ENCODE measurements at places on chromosomes 5 and 9.

GRCh38 chr5:81397176-81397575, 3.2 kb upstream of the ACOT12 start:
- no peak for DNase-seq

DNA sequence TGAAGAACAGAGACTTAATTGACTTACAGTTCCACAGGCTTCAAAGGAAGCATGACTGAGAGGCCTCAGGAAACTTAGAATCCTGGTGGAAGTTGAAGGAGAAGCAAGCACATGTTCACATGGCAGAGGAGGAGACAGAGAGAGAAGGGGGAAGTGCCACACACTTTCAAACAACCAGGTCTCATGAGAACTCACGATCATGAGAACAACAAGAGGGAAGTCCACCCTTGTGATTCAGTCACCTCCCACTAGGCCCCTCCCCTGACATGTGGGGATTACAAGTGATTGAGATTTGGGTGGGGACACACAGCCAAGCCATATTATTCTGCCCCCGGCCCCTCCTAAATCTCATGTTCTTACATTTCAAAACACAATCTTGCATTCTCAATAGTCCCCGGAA, 19.5 kb downstream of the NR3C1 start:
- DNase-seq, result no peak

GRCh38 chr5:166370928-166371690, 1920.3 kb upstream of the WWC1 start:
- DNase-seq, result no peak

DNA sequence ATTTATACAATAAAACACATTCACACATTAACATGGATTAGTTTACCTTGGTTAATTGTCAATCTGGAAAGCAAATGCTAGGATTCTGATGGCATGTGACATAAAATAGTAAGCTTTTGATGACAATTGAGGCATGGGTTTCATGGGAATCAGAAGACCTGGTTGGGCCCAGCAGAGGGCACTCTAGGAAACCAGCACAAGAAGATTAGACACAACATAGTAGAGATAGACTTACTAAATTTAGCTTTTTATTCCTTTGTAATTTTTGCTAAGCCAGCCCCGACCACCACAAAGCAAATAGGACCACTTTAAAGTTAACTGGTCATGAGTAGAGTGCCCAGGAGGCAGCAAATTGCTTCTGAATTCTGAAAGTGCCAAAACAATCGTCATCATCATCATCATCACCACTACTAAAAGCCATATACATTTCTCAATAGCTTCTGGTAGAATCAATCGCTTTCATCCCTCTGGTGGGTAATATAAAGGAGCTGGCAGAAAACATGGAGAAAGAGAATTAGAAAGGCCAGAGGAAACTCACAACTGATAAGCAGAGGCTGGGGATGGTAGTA, 163.2 kb downstream of the ARRDC3 start:
- peak; percentile 28 for DNase-seq

GRCh38 chr9:83623679-83624076, 735 bp downstream of the IDNK start:
- DNase-seq, result no peak

- no peak for DNase-seq
Observed at GRCh38 chr9:109419531-109419930, 78.6 kb downstream of the PTPN3 start.

DNA sequence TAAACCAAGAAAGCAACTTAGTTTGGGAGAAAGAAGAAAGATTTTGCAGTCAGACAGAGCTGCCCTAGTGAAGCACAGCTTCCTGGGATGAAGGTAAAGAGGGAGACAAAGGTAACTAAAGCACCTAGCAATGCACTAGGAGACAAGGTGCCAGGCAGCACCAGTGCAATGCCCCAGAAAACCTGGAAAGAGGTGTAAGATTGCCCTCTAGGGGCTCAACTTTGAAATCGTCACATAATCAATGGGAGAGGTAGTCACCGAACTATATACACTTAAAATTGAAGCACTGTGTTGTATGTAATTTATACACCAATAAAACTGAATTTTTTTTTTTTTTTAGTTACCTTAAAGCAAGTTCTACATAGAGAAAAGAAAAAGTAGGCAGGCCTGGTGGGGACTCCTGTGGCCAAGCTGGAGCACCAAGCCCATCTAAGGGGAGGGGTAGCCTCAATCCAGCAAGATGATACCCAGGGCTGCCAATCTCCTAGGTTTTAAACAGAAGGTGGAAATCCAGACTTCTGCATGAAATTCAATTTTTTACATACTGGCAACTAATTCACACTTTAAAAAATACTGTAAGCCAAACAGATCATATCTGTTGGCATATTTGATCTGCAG, 48.2 kb downstream of the CDK5RAP2 start:
- DNase-seq, result peak; percentile 44

- DNase-seq, result no peak
Observed at GRCh38 chr5:102536323-102536928, 37.6 kb upstream of the SLCO6A1 start.

DNA sequence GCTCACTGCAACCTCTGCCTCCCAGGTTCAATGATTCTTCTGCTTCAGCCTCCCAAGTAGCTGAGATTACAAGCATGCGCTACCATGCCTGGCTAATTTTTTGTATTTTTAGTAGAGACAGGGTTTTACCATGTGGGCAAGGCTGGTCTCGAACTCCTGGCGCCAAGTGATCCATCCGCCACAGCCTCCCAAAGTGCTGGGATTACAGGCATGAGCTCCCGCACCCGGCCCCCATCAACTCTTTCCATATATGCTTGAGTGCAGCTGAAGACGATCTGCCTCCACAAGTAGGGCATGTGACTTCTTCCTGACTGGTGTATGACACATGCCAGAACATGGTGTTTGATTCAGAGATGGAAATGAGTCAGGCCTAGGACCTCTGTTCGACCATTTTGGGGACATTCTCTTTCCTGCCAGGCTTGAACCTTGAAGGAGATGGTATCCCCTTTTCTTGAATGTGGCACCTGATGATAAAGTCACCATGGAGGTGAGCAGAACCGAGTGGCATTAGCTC, 7.5 kb upstream of the CNOT6 start:
- DNase-seq, result no peak

DNA sequence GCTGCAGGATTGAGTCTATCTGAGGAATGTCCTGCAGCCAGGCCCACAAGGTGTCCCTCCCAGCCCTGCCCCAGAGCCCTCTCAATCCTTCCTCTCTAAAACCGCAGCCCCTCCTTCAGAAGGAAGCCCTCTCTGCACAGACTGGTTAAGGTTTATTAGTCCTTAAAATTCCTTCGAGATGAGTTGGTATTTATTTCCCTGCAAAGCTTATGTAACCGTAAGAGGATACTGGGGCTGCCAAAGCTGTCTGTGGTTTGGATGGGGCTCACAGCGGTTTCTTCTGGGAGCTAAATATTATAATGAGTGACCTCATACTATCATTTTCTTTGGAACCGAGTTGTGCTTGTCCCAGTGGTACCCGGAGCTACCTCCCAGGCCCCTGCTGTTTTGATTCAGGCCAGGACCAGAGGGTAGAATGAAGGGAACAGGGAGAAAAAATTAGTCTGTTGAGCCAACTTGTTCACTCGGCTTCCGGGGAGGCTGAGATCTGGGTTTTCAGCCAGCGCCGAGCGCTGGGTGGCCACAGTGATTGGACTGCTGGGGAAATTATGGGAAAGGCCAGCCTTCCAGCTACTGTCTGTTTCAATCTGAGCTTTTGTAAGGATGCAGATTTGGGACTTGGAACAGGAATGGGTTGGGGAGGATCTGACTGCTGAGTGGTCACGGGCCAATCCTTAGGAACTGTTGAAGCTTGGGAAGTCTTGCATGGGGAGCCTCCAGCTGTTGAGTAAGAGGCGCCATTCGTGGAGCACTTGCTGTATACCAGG, 107.5 kb downstream of the NDFIP1 start:
- no peak for DNase-seq

- DNase-seq, result peak; percentile 70
Observed at GRCh38 chr5:6820851-6821479, 107.7 kb downstream of the TENT4A start.

GRCh38 chr9:77177894-77178794, 810 bp downstream of the VPS13A start:
- peak; percentile 33 for DNase-seq

DNA sequence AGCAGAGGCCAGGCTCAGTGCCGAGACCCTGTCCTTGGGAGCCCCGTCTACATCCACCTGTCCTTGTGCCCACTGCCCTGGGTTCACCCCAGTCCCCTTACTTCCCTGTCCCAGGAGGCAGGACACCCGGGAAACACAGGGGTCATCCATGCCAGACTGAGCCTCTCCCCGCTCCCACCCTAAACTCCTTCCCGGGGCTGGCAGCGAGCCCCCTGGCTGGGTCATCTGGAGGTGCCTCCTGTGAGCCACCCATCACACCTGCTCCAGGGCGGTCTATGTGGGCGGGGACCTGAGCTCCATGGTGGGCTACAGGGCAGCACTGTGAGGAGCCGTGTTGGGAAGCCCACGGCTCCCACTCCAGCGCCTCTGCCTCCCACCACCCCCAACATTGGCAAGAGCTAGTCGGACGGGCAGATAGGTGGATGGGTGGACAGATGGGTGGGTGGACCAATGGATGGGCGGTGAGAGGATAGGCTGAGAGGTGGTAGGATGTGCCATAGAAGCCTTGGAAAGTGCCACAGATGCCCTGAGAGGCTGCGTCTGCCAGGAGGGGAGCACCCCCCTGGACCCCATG, 42.5 kb upstream of the RXRA start:
- DNase-seq, result no peak

DNA sequence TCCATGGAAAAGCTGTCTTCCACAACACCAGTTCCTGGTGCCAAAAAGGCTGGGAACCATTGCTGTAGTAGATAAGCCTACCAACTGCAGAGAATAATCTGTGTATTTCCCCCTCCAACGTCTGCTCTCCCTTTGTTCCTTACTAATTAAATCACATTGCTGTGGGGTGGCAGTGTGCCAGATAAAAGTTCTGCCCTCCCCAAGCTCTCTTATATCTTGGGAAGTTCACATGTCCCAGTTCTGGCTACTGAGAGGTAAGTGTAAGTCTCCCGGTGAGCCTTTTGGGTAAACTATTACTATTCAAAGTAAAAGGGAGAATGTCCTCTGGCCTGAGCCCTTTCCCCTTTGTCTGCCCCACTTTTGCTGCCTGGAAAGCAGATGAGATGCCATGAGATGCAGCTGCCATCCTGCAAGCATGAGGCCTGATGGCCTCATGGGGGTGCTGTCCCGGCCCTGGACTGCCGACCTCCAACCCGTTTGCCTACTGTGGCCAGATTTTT, 14.7 kb downstream of the ENC1 start:
- DNase-seq, result peak; percentile 28

DNA sequence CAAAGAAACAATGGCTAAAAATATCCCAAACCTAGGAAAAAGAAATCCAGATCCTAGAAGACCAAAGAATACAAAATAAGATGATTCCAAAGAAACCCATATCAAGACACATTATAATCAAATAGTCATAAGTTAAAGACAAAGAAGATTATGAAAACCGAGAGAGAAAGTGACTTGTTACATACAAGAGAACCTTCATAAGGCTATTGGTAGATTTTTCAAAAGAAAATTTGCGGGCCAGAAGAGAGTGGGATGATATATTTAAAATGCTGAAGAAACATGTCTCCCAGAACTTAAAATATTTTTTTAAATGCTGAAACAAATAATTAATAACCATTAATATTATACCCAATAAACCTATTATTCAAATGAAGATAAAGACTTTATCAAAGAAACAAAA, 687.3 kb downstream of the TLE4 start:
- DNase-seq, result no peak

DNA sequence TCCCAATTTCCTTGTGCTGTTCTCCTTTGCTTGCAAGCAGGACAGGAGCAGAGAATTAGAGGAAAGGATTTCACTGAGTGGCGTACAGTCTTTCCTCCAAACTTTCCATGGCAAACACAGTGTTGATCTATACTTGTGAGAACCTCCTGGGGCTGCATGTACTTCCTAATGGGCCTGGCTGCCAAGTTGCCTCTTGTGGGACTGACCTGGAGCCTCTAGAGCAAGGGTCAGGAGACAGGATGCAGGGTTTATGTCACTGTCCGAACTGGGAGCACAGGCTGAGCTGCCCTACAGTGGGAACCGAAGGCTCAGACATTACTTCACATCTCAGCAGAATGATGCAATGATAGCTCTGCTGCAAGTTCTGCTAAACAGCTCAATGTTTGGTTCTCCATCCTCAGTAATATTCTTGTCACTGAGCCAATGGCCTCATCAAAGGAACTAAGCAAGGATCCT, 102.3 kb downstream of the ENC1 start:
- DNase-seq, result no peak

GRCh38 chr5:159249158-159249557, 13.9 kb upstream of the UBLCP1 start:
- DNase-seq, result no peak

- DNase-seq, result no peak
Observed at GRCh38 chr9:113499153-113499875, 35.8 kb downstream of the RGS3 start.

DNA sequence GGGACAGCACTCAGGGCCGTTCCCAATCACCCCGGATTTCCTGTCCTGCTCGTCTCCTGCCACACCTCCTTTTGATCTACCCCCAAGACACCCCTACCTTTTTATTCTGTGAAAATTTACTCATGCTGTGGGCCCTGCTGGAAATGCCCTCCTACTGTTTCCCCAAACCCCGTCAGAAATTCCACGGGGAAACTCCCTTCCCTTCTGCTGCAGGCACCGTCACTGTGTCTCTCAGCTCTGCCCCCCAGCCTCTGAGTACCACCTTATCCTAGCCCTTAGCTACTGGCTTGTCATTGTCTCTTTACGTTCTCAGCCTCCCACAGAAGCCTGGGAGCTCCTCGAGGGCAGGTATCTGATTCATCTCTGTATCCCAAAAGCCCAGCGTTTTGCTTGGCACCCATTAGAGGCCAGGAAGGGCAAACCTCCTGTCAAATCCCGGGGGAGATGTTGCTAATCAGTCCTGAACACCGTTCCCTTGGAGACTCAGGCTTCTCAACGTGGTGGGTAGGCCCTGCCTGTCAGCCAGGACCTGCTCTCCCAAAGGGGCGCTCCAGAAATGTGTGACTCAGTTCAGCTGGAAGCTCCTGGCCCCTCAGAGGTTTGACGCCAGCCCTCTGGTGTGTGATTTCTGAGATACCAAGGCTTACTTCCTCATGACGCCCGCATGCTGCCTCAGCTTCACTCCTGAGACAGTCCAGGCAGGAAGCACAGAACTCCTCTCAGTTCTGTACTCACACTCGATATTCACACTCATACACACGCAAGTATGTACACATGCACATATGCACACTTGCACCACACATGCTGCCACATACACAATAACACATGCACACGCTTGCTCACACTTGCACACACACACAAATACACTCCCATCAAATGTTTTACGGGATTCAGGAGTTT, 50.7 kb upstream of the GRHPR start:
- DNase-seq, result no peak

DNA sequence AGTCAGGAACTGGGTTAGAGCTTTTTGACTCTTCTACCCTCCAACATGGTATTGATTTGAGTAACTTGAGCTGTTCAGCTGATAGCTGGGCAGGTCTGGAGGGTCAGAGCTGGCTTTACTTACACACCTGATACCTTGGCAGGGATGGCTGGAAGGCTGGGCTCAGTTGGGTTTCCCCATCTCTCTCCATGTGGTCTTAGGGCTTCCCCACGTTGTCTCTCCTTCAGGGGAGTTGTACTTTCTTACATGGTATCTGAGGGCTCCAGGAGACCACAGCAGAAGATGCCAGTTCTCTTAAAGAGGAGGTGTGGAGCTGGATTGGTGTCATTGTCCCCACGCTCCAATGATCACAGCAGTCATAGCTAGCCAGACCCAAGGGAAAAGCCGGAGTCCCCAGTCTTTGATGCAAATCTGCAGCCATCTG, 25.6 kb downstream of the ISOC1 start:
- no peak for DNase-seq

All from HEK293T (cell line).